ENCODE measurements at places on chromosomes 2 and 18. TPM values are rescaled to one million over a fixed set of nuclear protein-coding genes. Genes with fewer than 3 reads are reported as not detected.

DNA sequence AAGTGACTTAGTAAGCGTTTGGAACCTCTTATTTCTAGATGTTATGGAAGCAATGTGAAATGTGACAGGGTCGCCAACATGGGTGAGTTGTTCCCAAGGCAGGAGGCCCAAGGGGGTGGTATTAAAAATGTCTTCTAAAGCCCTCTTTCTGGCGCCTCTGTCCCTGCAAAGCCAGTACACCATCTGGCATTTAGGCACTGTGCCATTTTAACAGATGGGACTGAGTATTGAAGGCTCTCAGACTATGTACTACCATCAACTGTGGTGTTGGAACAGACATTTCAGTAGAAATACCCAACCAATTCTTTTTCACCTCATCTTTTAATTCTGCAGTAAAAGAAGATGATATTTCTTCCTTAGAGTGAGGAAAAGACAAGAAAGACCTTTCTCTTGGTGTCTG, 384.5 kb upstream of the MMADHC start:
- H3K27ac ChIP-seq = no peak overlapping the region
- DNase-seq = no peak
- H3K27me3 ChIP-seq = no peaks in the 10 kb centered on the region
- H3K4me1 ChIP-seq = no peaks in the 10 kb centered on the region
- H3K36me3 ChIP-seq = no peaks in the 10 kb centered on the region

- no peak for DNase-seq
- H3K4me3 ChIP-seq = no peak overlapping the region
- no peak overlapping the region for H3K27ac ChIP-seq
- H3K4me1 ChIP-seq = no peaks in the 10 kb centered on the region
- H3K27me3 ChIP-seq = no peaks in the 10 kb centered on the region
- H3K36me3 ChIP-seq = no peaks in the 10 kb centered on the region
Measured at GRCh38 chr2:210727549-210727948, 171.2 kb downstream of the CPS1 start.

DNA sequence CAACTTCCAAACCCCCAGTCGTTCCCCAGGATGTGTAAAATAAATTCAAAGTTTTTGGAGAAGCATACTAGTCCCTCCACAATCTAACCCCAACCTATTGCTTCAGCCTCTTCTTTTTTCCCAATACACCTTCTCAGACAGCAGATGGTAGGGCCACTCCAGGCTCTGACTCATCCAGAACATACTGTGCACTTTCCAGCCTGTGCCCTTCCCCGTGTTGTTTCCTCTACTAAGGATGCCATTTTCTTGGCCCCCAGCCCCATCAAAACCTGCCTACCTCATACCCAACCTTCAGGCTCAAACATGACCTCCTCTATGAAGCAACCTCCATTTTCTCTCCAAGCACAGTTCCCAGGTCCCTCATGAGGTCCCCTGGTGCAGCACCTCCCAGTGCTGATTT, 669.3 kb downstream of the BCL11A start:
- H3K4me1 ChIP-seq = no peaks in the 10 kb centered on the region
- no peak for DNase-seq
- no peaks in the 10 kb centered on the region for H3K36me3 ChIP-seq
- H3K4me3 ChIP-seq = no peak overlapping the region

DNA sequence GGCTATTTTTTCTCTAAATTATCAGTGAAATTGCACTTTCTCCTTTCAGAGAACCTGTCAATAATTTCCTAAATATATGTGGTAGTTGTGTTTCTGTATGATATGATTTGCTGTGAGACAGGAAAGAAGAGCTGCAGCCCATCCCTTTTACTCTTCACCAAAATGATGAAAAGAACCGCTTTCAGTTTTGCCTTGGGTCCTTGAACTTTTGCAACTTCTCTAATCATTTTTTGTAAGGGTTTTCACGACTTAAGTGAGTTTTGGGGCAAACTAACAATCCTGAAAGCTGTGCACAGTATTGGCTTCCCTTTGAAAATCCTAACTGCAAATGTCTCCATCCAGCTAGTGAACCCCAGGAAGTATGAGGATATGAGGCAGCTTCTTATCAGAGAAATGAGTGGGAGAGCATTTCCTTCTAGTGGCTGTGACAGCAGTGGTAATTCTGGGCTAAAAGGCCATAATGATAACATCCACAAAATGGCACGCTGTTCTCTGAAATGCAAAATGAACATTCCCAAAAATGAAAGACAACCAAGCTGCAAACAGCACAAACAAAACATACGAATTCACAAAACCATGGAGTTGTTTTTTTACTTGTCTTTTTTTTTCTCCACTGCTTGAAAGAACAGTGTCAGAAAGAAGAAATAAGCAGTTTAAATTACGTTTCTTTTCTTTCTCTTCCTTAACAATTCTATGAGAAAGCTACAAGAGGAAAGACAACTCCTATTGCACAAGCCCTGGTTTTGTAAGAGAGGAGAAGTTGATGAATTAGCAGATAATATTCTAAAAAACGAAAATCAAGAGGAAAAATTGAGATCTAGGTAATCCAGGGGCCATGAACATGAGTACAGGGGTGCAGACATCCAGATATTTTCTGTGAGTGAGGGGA, 1291.6 kb upstream of the ZEB2 start:
- H3K4me1 ChIP-seq = no peaks in the 10 kb centered on the region
- DNase-seq = no peak
- H3K36me3 ChIP-seq = no peaks in the 10 kb centered on the region
- no peak overlapping the region for H3K27ac ChIP-seq
- H3K27me3 ChIP-seq = no peaks in the 10 kb centered on the region

DNA sequence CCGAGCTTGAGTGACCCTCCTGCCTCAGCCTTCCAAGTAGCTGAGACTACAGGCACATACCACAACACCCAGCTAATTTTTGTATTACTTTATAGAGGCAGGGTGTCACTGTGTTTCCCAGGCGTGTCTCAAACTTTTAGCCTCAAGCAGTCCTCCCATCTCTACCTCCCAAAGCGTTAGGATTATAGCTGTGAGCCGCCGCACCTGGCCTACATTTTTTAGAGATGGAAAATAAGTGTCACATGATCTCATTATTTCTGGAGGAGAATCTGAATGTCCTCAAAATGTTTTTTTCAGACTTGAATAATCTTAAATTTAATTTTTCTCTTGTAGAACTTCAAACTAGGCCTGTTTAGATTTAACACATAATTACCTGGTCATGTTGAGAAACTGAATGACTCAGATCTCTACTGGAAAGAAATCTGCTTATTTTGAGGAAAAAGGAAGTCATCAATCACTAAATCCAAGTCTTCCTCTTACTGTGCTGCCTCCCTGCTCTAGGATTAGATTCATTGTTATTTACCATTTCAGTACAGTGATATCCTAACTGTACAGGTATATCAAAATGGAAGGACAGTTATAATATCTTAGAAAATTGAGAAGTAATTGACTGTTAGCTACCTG, 92.4 kb downstream of the COX7A2L start:
- no peak for DNase-seq
- no peaks in the 10 kb centered on the region for H3K27me3 ChIP-seq
- no peak overlapping the region for H3K27ac ChIP-seq
- H3K4me1 ChIP-seq = peaks cover 14% of the 10 kb centered on the region
- peaks cover 53% of the 10 kb centered on the region for H3K36me3 ChIP-seq
- no peak overlapping the region for H3K4me3 ChIP-seq

DNA sequence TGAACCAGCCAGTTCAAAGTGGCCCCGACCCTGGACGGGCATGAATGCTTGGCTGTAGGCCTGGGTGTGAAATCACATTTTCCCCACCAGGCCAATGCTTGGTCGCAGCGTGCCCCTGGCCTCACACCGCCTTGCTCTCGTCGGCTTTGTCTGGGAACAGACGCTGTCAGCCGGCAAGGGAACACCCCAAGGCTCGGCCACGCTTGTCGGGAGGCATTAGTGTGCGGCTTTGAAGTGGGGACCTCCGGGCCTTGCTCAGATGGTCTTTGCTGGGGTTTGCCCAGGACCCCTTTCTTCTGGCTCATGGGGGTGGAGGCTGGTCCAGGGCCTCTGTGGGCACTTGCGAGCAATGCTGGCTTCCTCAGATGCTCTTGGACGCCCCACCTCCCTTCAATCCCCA, 79.1 kb downstream of the INHBB start:
- H3K27me3 ChIP-seq = no peaks in the 10 kb centered on the region
- H3K4me3 ChIP-seq = no peak overlapping the region
- no peaks in the 10 kb centered on the region for H3K36me3 ChIP-seq
- H3K4me1 ChIP-seq = no peaks in the 10 kb centered on the region
- H3K27ac ChIP-seq = no peak overlapping the region
- no peak for DNase-seq

DNA sequence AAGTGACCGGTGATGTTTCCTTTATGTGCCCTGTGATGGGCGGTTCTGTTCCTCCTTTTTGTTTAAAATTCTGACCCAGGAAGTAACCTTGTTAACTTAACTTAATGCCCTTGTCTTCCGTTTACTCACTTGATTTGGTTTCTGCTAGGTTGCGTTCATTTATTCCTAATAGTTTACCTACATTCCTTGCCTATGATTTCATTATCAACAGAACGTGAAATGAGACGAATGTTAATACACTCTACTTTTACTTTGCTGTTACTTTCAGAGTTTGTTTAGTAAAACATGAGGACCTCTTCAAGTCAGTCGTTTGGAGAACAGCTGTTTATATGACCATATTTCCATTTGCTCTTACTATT, 638 bp downstream of the CEP192 start:
- H3K4me1 ChIP-seq = peaks cover 32% of the 10 kb centered on the region
- H3K27ac ChIP-seq = peak overlapping the region; percentile 90
- DNase-seq = no peak
- H3K36me3 ChIP-seq = peaks cover 2% of the 10 kb centered on the region

DNA sequence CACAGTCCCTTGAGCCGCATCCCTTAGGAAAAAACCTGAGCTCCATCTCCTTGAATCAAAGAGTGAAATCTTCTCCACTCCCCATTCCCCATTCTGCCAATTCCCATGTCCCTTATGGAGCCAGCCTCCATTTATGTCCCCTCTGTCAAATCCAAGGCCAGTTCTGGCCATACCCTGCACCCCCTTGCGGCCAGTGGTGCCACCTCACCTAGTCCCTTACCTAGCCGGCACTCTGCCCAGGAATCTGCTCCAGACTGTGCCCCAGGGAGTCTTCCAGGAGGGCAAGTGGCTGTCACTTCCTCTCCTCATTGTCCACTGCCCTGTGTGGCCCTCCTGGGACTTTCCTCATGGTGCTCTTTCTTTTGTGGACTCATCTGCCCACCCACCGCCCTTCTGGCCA, 195.4 kb upstream of the RMP24 start:
- peaks cover 3% of the 10 kb centered on the region for H3K27me3 ChIP-seq
- H3K4me3 ChIP-seq = no peak overlapping the region
- no peak overlapping the region for H3K27ac ChIP-seq
- no peaks in the 10 kb centered on the region for H3K4me1 ChIP-seq
- no peak for DNase-seq

GRCh38 chr2:104744537-104744936, 109.4 kb upstream of the POU3F3 start:
- no peak overlapping the region for H3K27ac ChIP-seq
- no peak for DNase-seq
- H3K36me3 ChIP-seq = no peaks in the 10 kb centered on the region
- no peak overlapping the region for H3K4me3 ChIP-seq

- DNase-seq = no peak
- no peak overlapping the region for H3K27ac ChIP-seq
- no peak overlapping the region for H3K4me3 ChIP-seq
- H3K27me3 ChIP-seq = no peaks in the 10 kb centered on the region
- no peaks in the 10 kb centered on the region for H3K36me3 ChIP-seq
- peaks cover 14% of the 10 kb centered on the region for H3K4me1 ChIP-seq
Measured at GRCh38 chr2:239942871-239943311, 82.3 kb downstream of the NDUFA10 start.

DNA sequence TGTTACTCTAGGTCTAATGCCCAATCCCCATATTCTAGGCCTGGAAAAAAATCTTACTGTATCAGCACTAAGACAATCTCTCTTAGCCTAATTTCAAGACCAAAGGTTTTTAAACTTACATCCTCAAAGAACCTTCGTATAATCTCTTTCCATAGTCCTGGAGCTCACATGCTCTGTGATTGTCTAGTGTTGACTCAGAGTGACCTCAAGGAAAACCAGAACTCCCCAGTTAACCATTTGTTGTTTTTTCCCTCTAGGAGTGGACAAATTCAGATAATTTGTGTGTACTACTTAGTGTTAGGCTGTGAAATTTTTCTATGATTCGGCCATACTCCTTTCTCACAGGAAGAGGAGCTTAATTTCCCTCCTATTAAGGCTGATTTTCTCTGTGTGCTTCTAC, 536.1 kb downstream of the SLC4A3 start:
- no peak for DNase-seq
- H3K4me1 ChIP-seq = no peaks in the 10 kb centered on the region
- no peaks in the 10 kb centered on the region for H3K36me3 ChIP-seq
- H3K27ac ChIP-seq = no peak overlapping the region
- H3K4me3 ChIP-seq = no peak overlapping the region
- no peaks in the 10 kb centered on the region for H3K27me3 ChIP-seq

DNA sequence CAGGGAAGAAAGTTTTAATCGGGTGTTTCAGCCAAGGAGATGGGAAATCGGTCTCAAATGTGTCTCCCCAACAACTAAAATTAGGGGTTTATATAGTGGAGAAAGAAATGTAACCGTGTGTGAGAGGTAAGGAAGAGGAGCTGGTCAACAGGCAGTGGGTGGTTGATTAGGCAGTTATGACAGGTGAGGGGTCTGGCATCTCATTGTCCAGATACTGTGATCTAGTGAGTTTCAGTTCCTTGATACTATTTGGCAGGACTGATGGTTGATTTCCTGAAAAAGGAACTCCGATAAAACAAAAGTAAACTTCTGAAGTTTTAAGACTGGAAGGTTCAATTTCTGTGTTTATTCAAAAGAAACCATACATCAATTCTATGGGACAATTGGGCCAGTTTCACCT, 197.9 kb downstream of the LPIN1 start:
- H3K4me3 ChIP-seq = no peak overlapping the region
- no peaks in the 10 kb centered on the region for H3K27me3 ChIP-seq
- H3K36me3 ChIP-seq = no peaks in the 10 kb centered on the region
- DNase-seq = no peak
- peaks cover 4% of the 10 kb centered on the region for H3K4me1 ChIP-seq

DNA sequence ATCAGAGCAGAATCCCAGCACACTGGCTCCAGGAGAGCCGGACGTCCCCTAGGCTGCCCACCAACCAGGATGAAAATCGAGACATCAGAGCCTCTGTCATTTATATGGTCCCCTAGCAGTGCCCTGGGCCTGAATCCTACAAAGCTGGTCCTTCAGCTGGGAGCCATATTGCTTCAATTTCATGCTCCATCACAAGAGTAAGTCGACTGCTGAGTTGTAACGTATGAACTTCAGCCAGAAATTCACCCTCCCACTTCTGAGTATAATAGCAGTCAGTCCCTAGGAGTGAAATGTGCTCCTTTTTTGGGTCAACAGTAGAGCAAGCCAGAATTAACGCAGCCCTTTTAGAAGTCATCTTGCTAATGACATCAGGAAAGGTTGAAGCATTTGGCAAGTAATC, 126.4 kb downstream of the CCBE1 start:
- no peak overlapping the region for H3K27ac ChIP-seq
- H3K27me3 ChIP-seq = no peaks in the 10 kb centered on the region
- DNase-seq = no peak
- H3K36me3 ChIP-seq = no peaks in the 10 kb centered on the region

The TUBB8B gene
- total RNA-seq = not detected

The ZRANB3 gene
- 4.6 TPM for total RNA-seq

The ANO7 gene
- 0.17 TPM for total RNA-seq

The EML6 gene
- total RNA-seq = 0.59 TPM

The GKN1 gene
- not detected for total RNA-seq

The FEV gene
- not detected for total RNA-seq

The CCT7 gene
- 114 TPM for total RNA-seq

The ST6GAL2 gene
- total RNA-seq = 0.74 TPM

All from CD4-positive, CD25-positive, alpha-beta regulatory T cell (primary cell).